AG09309 (cell line): ENCODE measurements at places on chromosomes 12 and 14.

GRCh38 chr14:38517426-38517825 is 261.5 kb upstream of the CLEC14A start:
- no peak for DNase-seq

DNA sequence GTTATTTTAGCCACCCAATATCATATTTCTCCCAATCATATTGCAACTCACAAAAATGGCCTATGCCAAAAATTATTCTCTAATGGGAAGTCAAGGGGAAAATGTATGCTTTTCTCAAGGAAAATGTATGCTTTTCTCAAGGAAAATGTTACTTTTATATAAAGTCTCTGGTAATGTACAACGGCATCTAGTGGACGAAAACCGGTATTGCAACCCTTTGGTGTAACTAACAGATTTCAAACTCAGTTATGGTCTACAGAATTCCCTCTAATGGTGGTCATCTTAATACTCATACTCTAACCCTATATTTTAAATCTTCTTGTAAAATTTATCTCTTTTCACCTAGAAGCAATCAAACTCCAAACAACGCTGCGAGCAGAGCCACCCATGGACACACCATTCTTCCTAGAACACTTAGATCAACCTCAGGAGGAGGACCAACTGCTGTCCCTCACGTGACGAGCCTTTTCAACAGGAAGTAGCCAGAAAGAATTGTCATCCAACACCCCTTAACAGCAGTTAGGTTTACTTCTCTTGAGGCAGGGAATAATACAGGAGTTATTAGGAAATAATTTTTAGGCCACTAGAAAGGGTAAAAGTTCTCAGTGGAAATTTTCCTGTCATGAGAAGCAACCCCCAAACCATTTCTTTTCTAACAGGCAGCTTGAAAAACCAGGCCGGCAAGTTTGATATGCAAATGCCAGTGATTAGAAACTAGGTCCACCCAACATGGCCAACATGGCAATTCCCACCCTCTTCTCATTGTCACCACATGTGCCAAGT is 20.1 kb downstream of the APOBEC1 start:
- DNase-seq = peak; percentile 3

GRCh38 chr14:26394150-26394810 is 203.6 kb downstream of the NOVA1 start:
- DNase-seq = no peak

GRCh38 chr14:21933681-21934080 is 260.1 kb upstream of the OR4E1 start:
- no peak for DNase-seq

- DNase-seq = no peak
These were observed 9.3 kb downstream of the COCH start for GRCh38 chr14:30883508-30884294.

- no peak for DNase-seq
These were observed 17.3 kb downstream of the KLRK1 start for GRCh38 chr12:10372559-10372958.

DNA sequence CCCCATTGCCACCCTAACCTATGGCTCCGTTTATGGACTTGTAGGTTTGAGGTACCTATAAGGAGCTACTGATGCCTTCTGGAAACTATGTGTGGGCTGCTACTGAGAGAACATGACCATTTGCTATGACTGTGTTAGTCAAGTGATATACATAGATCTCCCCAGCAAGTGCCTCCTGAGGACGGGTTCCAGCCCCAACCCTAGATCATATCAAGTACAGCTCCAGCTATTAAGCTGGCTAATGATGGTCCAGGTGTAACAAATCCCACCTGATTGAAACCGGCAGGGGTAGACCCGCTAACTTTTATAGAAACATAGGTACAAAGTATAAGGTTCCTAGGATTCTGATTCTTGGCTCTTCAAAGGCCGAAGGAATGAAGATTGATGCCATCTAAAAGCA is 23.7 kb downstream of the NINJ2 start:
- DNase-seq = no peak
